MCF 10A (cell line): ENCODE measurements at places on chromosomes 3 and 15.

GRCh38 chr3:105040026-105040622 is 326.6 kb upstream of the ALCAM start:
- no peak for DNase-seq

- no peak for DNase-seq
Observed at GRCh38 chr15:74857671-74858368, 14.9 kb upstream of the ULK3 start.

DNA sequence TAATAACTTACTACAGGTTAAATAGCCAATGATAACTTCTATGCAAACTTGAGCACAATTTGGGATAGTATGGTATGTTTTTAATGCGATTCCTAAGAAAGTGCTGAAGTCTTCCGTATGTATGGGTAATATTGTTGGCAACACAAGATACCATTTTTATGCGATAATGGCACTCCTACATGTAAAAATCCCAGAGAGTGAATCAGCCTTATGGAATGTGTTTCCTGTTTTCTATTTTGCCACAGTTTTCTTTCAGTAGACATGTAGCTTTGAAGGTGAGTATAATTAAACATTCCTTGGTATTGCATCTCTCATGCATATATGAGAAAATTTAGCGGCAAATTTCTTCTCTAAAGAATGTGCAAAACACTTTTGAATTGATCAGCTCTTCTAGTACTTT is 396.8 kb upstream of the AZI2 start:
- peak; percentile 54 for DNase-seq

- DNase-seq = peak; percentile 2
Observed at GRCh38 chr3:190426806-190427507, 22.7 kb downstream of the TMEM207 start.

GRCh38 chr3:124650798-124651197 is 79.5 kb upstream of the UMPS start:
- no peak for DNase-seq

GRCh38 chr3:15781637-15782402 is 16.0 kb downstream of the ANKRD28 start:
- peak; percentile 35 for DNase-seq

DNA sequence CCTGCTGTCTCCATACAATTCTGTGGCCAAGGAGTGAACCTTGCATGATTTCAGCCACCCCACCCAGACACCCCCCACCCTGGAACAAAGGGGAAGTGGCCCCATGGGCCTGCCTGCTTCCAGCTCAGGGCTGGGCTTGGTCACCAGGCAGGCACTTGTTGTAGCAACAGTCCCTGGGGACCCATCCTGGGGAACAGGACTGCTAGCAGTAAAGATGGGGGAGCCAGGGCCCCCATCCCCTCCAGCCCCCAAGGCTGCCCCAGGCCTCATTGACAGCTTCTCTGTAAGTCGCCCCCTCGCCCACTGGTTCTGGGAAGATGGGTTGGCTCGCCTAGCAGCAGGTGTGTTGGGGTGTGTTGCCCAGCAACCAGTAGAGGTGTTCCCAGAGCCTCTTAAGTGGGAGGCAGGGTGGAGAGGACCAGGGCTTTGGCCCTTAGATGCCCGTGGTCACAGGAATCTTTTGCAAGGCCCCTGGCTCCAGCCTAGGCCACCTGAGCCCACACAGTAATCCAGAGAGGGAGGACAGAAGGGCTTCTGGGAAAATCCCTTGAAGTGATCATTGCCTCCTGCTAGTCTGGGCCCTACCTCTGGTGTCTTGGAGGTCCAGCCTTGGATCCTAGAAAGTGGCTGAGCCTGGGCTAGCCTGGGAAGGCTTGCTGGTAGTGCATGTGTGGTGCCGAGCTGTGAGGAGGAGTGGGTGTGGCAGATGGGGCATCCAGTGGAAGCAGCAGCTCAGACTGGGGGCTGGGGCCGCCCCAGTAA is 48.9 kb downstream of the CYP11A1 start:
- no peak for DNase-seq

GRCh38 chr3:193826159-193826795 is 233.3 kb downstream of the OPA1 start:
- DNase-seq = peak; percentile 81

GRCh38 chr3:106371221-106371970 is 502.6 kb upstream of the CBLB start:
- no peak for DNase-seq

DNA sequence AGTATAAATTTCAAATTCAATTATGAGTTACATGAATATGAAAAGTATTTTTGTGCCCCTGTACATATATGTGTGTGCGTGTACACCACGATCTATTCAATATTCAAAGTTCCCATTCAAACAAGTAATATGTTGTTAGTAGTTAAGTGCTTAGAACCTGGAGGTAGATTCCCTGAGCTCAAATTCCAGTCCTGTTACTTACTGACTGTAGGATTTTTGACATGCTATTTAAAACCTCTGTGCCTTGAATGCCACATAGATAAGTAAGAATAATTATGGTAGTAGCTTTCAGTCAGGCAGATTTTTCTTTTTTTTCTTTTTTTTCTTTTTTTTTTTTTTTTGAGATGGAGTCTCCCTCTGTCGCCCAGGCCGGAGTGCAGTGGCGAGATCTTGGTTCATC is 53.3 kb upstream of the CMSS1 start:
- no peak for DNase-seq

DNA sequence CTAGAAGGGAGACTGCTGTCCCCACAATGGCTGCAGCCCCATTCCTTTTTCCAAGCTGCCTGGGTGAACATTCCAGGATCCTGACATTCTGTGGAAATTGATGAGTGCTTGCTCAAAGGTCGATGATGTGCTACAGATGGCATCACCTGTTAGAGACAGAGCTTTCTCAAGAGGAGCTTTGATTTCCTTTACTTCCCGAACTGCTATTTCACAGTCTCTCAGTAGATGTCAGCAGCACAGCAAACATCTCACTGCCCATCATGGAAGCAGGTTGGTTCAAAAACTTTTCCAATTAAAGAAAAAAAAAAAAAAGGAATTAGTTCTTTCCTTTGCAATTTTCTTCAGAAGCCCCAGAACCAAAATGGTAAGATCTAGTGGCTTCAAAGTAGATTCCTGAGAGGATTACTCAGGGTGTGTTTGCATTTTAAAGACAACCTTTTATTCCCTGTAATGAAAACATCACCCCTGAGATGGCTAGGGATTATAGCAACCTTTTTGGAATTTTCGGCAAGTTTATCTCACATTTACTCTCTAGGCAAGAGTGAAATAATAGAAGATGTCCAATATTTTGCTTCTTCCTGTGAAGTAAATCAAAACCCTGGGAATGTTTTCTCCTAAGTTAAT is 44.8 kb downstream of the POLR2M start:
- DNase-seq = peak; percentile 51
